Articular chondrocyte of knee joint (primary cell): ENCODE measurements at places on chromosomes 4 and X. TPM values are rescaled to one million over a fixed set of nuclear protein-coding genes. Genes with fewer than 3 reads are reported as not detected.

Gene ABCG2
- total RNA-seq = 0.39 and 0.65 TPM in 2 replicates

Gene PCYT1B
- 0.26 and 1.1 TPM in 2 replicates for total RNA-seq

Gene KIF4A
- 6.9 and 10.4 TPM in 2 replicates for total RNA-seq

Gene ALAS2
- not detected in 2 replicates for total RNA-seq
